Stimulated activated CD4-positive, alpha-beta T cell treated with anti-CD3 and anti-CD28 coated beads, Interleukin-4, amount 100 ng/mL, for 4 hours (primary cell): ENCODE measurements at places on chromosomes 1 and 21.

GRCh38 chr1:168321945-168322344 lies 41.3 kb downstream of the TBX19 start:
- no peak for DNase-seq

DNA sequence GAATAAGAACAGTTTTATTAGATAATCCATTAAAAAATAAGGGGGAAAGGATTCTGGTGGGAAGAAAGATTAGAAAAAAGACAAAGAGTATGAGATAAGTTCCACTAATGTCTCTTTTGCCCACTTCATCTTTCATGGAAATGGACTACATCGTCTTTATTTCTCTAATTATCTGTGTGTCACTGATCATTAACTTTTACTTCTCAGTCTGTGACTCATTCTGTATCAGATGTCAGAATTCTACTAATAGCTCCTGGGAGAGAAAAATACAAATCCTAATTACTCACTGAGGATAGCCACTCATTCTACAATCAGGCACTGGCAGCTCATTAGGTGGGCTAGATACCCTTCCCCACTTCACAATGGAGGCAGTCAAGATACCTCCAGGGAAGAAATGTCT lies 41.7 kb downstream of the ILDR2 start:
- no peak for DNase-seq

- DNase-seq = no peak
Measured at GRCh38 chr1:46535063-46535462, 16.4 kb downstream of the KNCN start.

DNA sequence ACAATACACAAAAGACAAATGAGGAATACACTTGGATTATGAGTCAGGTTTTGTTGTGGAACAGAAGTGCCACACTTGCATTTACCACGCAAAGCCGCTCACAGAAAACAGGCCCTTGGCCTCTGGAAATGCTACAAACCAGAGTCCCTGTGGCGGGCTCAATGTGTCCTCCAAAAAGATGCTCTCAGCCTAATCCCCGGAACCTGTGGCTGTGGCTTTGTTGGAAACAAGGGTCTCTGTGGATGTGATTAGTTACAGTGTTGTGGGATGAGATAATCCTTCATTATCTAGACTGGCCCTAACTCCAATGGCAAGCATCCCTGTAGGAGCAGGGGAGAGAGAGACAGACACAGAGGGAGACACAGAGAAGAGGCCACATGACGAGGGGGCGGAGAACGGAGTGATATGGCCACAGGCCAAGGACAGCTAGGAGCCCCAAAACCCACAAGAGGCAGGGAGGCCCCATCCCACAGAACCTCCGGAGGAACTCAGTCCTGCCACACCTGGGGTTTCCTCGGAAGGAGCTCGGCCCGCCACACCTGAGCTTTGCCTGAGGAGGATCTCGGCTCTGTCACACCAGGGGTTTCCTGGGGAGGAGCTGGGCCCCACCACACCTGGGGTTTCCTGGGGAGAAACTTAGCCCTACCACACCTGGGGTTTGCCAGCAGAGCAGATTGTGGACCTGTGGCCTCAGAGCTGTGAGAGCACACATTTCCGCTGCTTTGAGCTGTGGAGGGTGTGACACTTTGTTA lies 55.4 kb downstream of the NPHP4 start:
- no peak for DNase-seq

- no peak for DNase-seq
Measured at GRCh38 chr1:174209347-174210187, 50.2 kb downstream of the RABGAP1L start.

DNA sequence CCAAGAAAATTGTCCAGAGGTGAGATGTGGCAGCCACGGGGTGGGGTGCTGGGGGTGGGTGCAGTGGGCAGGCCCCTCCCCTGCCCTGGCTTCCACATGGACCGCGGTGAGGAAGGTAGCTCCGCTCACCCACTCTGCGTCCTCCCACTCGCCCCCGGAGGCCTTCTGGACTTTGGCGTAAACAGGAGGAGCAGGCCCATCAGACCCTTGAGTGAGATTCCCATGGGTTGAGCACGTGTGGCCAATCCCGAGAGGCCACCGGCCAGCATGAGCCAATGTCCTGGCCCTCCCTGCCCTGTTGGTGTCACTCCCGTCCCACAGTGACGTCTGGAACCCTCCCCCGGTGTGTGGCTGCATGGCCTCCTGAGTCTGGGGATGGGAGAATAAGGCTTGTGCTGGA lies 8.2 kb upstream of the TMEM240 start:
- DNase-seq = no peak

DNA sequence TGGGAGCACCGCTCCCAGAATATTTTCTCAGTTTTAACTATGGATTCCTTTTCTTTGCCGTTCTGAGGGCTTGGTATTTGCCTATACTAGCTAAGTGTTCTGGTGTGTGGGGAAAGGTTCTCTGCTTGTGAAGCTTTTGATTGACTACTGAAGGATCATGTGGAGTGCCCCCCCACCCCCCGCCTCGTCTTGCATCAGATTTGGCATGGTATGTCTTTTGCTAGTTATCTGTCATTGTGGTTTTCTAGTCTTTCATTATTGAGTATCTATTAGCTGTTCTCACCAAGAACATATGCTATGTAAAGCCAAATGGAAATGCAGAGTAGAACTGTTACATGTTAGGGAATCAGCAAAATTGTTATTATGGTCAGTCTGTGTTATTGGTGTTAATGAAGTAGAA lies 58.3 kb downstream of the MACF1 start:
- no peak for DNase-seq

DNA sequence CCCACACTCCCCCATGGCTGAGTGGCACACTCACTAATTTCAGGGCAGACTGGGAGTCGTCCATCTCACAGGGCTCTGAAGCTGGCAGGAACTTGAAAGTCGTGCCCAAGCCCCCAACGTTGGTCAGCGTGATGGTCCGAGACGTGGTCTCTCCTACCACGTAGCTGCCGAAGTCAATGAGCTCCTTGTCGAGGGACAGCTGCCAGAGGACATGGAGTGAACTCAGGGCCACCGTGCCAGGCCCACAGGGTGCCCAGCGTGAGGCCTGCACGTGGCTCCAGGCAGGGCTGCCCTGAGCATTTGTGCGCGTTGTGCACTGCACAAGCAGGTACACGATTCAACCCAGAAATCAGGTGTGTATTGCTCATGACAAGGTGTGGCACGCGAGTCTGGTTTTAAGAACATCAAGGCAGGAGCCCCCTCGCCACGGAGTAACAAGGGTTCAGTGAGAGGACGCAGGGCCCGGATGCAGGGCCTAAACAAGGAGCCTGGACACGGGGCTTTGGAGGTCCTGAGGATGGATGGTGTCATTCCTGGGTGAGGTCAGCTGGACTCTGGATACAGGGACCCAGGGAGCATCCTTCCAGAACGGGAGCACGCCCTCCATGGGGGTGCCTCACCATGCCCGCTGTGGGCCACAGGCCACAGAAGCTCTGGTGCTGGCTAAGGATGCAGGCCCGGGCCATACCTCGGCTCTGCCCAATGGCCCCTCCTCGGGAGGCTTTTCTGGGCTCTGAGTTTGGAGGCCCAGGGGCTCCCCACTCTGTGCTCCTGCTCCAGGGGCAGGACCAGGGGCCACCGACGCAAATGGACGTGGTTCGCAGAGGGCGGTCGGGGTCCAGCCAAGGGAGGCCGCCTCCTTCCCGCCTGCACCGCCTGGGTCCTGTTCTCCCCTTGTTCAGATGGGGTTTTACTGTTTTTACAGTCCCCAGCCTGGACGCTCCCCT lies 37.8 kb upstream of the TMEM52 start:
- no peak for DNase-seq

DNA sequence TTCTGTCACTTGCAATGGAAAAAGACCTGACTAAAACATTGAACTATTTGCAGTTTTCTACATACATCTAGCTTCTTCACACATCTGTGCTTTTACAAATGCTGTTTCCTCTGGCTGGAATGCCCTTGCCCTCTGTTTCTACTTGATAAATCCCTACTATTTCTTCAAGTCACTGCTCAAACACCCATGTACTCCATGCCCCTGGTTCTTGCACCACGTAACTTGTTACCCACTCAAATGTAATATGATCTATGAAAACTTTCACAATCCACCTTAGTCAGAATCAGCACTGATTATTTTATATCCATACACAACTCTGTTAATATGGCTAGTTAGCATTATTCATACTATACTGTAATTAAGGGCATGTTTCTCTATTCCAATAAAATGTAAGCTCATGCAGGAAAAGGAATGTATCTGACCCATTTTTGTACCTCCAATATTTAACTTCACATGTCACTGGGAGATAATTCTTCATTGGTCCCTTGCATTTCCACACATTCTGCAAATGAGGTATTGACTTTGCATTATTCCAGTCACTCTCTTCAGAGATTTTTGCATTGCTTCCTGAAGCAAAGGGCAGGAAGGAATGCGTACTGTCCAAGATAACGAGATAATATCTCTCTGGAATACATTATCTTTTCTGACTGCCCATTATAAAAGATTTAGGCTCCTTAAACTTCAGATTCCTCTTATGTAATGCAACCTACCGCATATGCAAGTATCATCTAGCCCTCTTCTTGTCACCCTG lies 158.3 kb downstream of the COL24A1 start:
- no peak for DNase-seq

GRCh38 chr1:178501705-178502329 lies 5.1 kb upstream of the CLEC20A start:
- peak; percentile 14 for DNase-seq

GRCh38 chr1:164504749-164505148 lies 54.2 kb upstream of the PBX1 start:
- DNase-seq = no peak

DNA sequence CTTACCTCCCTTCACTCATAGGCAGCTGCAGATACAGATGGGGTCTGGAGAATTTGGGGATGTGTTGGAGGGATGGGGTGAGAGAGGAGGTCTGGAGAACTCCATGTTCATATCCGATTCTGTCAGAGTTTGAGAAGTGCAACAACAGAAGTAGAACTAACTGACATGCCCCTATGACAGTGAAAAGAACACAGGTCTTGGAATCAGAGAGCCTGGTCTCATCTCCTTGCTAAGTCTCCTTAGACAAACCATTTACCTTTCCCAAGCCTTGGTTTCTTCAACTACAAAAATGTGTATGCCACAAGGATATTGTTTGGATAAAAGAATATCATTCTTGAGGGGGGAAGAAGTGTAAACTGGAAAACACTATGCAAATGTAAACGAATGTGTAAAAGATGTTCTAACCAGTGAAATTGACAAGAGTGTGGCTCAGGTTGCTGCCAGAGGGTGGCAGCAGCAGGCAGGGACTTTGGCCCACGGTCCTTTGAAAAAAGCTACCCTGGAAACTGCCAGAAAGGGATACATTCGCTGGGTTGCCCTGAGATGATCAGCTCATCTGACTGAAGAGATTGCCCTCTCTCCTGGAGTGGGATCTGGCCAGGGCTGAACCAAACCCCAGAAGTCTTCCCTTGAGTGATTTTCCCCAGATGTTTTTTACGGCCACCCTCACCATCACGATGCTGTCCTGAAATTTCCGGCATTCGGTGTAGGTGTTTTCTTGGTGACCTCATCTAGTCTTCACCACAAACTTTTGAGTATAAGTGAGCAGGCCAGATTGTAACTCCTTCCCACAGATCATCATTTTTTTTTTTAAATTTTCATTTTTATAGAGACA lies 17.0 kb upstream of the CD2 start:
- peak; percentile 65 for DNase-seq

- DNase-seq = no peak
Measured at GRCh38 chr1:70188522-70188921, 16.9 kb downstream of the LRRC40 start.

- DNase-seq = no peak
Measured at GRCh38 chr21:33286076-33286475, 19.9 kb downstream of the IL10RB start.

DNA sequence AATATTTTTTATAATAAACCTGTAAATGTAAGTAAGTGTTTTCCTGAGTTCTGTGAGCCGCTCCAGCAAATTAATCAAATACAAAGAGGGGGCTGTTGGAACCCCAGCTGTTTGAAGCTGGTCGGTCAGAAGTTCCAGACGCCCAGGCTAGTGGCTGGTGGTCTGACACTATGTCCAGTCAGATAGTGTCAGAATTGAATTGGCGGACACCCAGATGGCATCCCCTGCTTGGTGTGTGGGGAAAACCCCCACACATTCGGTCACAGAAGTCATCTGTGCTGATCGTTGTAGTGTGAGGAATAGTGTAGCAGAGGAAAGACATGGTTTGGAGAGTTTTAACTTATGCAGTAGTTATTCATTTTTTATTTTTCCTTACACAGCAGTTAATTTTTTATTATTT lies 32.4 kb downstream of the TBCE start:
- DNase-seq = no peak

DNA sequence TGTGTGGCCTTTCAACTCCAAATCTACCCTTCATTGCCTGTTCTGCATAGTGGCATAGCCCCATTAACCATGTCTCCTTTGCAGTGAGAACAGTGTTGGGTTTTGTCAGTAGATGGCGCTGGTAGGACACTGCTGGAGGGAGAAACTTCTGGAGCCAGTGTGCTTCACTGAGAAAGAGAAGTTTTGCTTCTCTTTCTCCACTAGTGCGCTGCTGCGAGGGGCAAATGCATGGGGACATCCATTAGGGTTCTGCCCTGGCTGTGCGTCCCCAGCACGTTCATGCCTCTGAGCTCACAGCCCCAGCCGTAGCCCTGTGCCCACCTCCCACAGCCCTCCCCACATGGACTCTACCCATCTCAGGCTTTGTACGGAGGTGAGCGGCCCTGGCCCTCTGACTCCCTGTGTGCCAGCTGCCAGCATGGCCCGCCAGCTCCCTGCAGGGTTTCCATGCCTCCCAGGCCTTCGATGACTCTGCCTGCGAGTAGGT lies 53.1 kb downstream of the RIMS3 start:
- peak; percentile 50 for DNase-seq

DNA sequence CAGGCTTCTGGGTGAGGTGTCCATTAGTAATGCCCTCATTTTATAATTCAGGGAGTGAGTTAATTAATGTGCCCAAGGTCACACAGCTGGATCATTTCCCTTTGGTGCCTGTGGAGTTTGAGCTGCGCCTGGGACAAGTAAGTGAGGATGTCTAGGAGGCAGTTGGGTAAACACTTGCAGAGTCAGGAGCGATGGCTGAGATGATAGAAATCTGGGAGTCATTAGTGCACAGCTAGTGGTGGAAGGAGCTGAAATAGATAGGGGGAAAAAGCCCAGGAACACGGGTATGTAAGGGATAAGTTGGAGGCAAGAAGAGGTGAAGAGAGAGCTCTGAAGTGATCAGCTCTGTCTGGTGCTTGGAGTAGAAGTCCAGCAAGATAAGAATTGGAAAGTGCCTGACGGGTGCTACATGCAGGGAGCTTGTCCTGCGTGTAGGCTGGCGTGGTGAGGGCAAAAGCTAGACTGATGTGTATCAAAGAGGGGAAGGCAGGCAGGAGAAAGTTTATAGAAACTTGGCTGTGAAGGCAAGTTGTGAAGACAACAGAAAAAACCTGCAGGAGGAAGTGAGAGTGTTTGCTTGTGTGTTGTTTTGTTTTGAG lies 1.7 kb upstream of the SCAF4 start:
- no peak for DNase-seq

- no peak for DNase-seq
Measured at GRCh38 chr21:43929217-43929971, 64.4 kb downstream of the AGPAT3 start.
